ENCODE measurements at places on chromosomes 2 and 18. TPM values are rescaled to one million over a fixed set of nuclear protein-coding genes. Genes with fewer than 3 reads are reported as not detected.

The CCDC121 gene
- total RNA-seq, result 2.4 TPM

The CCDC178 gene
- total RNA-seq, result not detected

The TMEM198 gene
- total RNA-seq, result 0.95 TPM

The GPR35 gene
- total RNA-seq, result 0.98 TPM

The PSMA8 gene
- not detected for total RNA-seq

The CYP1B1 gene
- total RNA-seq, result 8.5 TPM

The PROKR1 gene
- total RNA-seq, result not detected

The ABCB11 gene
- total RNA-seq, result not detected

The PDE1A gene
- not detected for total RNA-seq

The SRD5A2 gene
- total RNA-seq, result not detected

The BOK gene
- 37.5 TPM for total RNA-seq

The ATOH8 gene
- total RNA-seq, result 7.1 TPM

The UGT1A8 gene
- total RNA-seq, result not detected

The GCG gene
- not detected for total RNA-seq

The DLGAP1 gene
- not detected for total RNA-seq

The TANC1 gene
- total RNA-seq, result 9.1 TPM

The MAB21L4 gene
- not detected for total RNA-seq

The STARD6 gene
- not detected for total RNA-seq

The AQP4 gene
- total RNA-seq, result not detected

The C2orf72 gene
- total RNA-seq, result 6.1 TPM

The SERPINB5 gene
- 0.07 TPM for total RNA-seq

The UCN gene
- total RNA-seq, result 1.9 TPM

The SCN7A gene
- total RNA-seq, result not detected

The KCNK3 gene
- 1.7 TPM for total RNA-seq

The IGFBP2 gene
- total RNA-seq, result 57.2 TPM

The GLI2 gene
- 26.5 TPM for total RNA-seq

The HRH4 gene
- 0.02 TPM for total RNA-seq

The NOL4 gene
- not detected for total RNA-seq

The FAM237A gene
- total RNA-seq, result not detected

The GALNT14 gene
- total RNA-seq, result 47.5 TPM

The DSG2 gene
- total RNA-seq, result 58.5 TPM

The MALL gene
- 133 TPM for total RNA-seq

The FMNL2 gene
- total RNA-seq, result 16.3 TPM

The BCL2 gene
- 0.73 TPM for total RNA-seq

The HOXD13 gene
- 0.15 TPM for total RNA-seq

The ARL4C gene
- 92.1 TPM for total RNA-seq

The DARS1 gene
- total RNA-seq, result 55.8 TPM
